SW480 (cell line): ENCODE measurements at places on chromosomes 7 and 10.

- DNase-seq = no peak
Observed at GRCh38 chr10:18450298-18450697, 201.1 kb downstream of the NSUN6 start.

DNA sequence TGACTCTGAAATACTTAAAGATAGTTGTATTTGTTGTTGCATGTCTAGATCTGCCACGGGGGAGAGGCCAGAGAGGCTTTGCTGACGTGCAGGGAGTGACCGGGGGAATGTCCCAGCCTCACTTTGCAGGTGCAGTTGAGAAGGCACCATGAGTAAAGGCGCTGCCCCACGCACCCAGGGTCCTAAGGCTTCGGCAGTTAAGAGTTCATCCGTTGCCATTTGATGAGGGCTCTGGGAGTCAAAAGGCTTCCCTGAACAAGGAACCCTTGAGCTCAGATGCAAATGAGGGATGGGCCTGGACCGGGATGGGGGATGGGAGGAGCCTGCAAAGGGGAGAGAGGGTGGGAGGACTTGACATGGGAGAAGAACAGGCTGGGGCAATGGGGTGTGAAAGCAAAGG is 20.4 kb downstream of the PPP2R2D start:
- DNase-seq = no peak

DNA sequence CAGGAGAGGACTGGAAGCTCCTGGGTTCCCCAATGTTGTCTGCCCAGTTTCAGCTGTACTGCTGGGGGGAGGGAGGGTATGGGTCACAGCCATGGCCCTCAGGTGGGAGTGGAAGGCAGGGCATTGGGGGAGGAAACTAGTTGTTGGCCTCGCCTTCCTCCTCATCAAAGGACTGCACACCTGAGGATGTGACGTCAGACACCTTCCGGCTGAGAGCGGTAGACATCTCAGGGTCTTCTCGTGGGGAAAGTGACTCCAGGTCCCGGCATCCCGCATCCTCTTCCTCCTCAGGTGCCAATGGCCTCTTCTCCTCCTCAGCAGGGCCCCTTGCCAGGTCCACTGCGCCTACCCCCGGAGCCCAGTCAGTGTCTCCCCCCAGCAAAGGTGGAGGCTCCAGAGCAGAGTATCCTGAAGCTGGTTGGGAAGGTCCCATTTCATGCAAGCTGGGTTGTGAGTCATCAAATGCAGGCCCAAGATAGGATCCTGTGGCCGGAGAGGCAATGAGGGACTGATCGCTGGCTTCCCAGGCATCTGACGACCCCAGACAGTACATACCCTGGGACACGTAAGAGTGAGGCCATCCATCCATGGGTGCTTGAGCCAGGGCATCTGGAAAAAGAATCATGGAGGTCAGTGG is 6.0 kb downstream of the FAM131B start:
- no peak for DNase-seq

GRCh38 chr10:2117641-2118040 is 380.3 kb upstream of the ADARB2 start:
- DNase-seq = no peak

DNA sequence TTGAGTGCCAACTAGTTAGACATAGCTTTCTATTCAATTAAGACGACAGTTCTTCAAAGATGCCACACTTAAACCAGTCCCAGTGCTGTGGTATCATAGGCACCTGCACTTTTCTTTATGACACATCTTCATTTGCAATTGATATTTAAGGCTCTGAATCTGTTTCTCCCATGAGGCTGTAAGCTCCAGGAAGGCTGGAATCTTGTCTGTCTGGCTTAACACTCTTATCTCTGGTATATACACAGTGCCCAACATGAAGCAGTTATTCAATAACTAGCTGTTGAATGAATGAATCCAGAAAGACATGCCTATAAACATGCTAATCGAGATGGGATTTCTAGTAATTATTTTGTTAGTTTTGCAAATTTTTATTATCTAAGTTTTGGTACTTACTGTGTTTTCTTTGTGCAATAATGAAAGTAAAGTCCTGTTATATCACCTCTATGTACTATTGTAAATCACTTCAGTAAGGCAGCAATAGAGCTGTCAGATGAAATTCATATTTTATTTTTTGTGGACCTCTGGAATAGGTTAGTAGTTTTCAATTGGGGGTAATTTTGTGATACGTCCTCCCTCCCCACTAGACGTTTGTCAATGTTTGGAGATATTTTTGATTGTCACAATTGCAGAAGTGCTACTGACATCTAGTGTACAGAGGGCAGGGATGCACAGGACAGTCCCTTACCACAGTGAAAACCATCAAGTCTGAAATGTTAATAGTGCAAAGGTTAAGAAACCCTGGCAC is 51.3 kb upstream of the STEAP4 start:
- peak; percentile 52 for DNase-seq

DNA sequence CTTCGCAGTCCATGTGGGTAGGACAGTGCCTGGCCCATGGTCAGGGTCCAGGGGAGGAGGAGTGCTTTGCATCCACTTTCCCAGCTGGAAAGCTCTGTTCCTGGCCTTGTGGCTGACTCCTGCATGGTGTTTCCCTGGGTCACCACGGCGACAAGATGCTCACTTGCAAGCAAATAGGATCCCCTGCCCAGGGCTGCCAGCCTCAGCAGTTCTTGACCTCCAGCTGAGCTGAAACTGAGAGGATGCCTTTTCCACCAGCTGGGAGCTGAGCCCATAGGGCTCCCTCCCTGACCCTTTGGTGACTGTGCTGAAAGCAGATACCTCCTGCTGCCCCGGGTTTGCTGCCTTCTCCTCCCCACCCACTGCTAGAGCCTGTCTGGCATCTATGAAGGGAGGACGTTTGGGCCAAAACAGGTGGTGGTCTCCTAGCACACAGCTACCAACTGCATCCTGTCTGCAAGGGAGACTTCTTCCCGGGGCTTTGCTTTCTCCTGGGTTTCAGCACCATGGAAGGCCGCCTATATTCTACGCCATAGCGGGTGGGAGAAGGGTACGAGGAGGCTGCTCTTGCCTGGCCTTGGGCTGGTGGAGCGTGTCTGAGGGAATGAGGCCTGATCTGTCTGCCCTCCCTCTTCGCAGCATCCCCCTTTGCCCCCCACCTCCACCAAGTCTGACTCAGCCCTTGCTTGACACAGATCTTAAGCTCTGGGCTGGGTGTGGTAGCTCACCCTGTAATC is 34.4 kb downstream of the UBTD1 start:
- DNase-seq = no peak

DNA sequence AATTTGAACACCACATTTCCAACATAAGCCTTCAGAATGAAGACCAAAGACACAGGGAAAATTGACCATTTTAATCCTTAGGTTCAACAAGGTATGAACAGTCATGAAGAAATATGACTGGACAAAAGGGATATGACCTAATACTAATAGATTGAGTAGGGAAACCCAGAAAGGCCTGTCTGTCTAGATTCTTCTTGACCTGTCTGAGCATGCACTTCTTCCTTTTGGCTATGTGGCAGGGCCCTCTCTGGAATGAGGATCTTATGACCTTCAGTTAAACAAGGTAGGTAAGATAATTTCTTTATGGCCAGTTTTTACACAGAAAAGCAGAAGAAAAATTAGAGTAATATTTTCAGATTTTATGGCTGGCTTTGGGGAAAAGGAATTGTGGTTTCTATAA is 3.0 kb upstream of the PHYHIPL start:
- no peak for DNase-seq

DNA sequence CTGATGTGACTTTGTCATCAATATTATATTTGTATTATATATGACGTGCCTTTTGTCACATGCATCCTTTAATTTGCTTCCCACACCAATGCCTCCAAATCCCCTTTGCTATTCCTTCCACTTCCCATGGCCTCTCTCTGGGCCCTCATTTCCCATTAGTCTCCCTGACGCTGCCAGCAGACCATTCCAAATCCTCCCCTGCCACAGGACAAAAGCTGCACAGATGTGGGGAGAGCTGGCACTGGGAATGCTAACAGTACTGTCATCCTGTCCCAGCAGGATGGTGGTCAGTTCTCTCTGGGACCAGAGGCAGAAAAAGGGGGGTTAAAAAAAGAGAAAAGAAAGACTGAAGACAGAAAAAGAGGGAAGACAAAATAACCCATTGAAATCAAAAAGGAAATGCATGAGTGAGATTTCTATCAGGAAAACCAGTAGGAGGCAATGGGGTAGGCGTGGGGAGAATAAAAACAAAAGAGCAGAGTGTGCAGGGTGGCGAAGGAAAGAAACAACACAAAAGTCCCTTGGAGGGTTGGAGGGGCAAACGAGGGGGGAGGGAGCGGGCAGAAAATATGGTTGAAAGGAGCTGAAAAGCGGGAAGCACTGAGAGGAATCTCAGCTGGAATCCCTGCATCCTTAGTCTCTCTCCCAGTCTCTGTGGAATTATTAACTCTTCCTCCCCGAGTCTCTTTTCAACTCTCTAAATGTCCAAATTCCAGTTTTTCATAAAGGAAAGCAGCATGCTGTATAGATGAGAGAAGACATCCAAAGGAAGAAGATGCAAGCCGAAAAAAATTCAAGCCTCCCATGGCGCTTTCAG is 59.2 kb upstream of the PTN start:
- no peak for DNase-seq
